SJSA1 (cell line): ENCODE measurements at places on chromosomes 2 and 18. TPM values are rescaled to one million over a fixed set of nuclear protein-coding genes. Genes with fewer than 3 reads are reported as not detected.

DNA sequence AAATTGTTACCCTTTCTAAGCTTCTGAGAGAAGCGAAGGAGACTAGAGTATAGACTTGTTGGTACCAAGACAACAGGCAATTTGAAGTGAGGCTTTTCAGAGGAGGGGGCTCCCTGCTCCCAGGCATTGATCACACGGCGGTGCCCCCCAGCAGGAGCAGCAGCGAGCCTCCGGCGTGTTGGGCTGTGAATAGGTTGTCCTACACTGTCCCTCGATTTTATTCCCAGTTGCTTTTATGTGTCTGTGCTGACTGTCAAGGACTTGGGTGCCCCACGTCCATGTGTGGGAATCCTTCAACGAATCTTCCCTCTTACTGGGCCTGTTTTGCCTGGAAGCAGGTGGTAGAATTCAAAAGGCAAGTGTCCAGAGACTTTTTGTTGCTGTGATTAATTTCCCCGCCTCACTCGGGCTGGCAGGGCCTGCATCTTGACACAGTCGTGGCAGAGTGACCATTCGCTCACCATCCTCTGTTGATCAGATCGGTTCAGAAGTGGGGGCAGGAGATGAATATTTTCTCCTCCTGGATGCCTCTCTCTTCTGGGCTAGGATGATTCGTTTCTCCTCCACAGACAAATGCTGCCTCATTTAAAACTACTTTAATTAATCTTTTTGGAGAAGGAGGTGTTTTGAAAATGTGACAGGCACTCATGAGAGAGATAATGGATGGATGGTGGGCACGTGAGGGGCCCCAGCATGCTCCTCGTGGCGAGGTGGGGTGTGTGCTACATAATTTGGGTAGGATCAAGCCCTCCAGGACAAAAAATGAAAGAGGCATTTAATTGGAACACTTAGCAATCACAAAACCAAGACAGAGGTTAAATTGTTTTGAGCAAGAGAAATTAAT, 77.6 kb downstream of the SMIM21 start:
- DNase-seq, result no peak

- DNase-seq, result peak; percentile 35
These were observed 154.7 kb upstream of the HS6ST1 start for GRCh38 chr2:128473175-128474035.

Gene PRSS56
- not detected in 2 replicates for total RNA-seq

Gene PMAIP1
- total RNA-seq, result 24.2 and 31.7 TPM in 2 replicates

GRCh38 chr2:119156105-119156890, 2.3 kb downstream of the C1QL2 start:
- no peak for DNase-seq
